ENCODE measurements at places on chromosomes 3 and 15.
A peak's percentile ranks its signal among the peaks of the same experiment; 100 is the strongest.

GRCh38 chr3:102682741-102683140, 247.9 kb downstream of the ZPLD1 start:
- DNase-seq = no peak

DNA sequence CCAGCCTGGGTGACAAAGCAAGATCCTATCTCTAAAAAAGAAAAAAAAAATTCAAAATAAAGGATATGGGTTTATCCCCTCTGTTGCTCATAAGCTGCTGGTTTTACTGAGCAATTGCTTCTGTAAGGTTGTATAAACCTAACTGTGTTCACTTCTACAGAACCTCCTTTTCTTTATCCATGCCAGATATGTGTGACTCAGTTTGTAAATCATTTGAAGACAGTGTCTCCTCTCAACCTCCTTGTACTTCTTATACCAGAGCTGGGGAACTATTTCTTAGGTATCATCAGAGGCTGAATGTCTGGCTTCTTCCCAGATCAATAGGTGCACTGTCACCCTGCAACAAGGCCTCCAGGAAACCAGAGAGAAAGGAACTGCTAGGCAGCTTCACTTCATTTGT, 273.8 kb downstream of the CD47 start:
- no peak for DNase-seq

- DNase-seq = no peak
Measured at GRCh38 chr3:46400000-46400734, 6.7 kb downstream of the CCR5AS start.

GRCh38 chr3:131396170-131396569, 14.6 kb downstream of the NUDT16 start:
- no peak for DNase-seq

GRCh38 chr15:48693484-48693883, 48.0 kb upstream of the FBN1 start:
- DNase-seq = no peak

GRCh38 chr3:179828738-179829137, 175.9 kb downstream of the USP13 start:
- no peak for DNase-seq

DNA sequence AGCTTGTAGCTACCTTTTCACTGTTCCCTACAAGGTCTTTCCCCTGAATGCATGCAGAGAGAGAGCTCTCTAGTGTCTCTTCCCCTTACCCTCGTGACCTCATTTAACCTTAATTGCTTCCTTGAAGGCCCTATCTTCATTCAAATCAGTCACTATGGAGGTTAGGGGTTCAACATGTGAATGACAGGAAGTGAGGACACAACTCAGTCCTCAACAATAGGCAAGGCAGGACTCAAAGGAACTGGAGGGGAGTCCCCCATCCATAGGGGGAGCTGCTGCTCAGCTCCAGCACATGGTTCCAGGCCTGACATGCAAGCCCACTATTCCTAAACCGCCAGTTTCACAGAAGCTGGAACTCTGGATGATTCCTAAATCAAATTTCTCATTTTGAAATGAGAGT, 33.8 kb upstream of the GYG1 start:
- no peak for DNase-seq

DNA sequence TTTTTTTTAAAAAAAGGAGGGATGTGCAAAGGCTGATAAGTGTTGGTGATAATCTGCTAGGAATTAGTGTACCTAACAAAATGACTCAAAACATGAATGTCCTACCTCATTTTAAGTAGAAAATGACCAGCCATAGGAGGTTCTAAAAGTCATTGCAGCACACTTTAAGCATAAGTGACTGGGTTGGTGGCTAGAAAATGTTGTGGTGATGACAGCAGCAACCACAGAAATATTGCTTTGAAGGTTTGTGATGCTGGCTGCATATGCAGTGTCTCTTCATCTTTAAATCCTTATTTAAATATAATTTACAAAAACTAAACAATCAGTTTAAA, 55.2 kb downstream of the CMSS1 start:
- DNase-seq = no peak

GRCh38 chr3:145450018-145450682, 710.8 kb downstream of the PLOD2 start:
- no peak for DNase-seq

DNA sequence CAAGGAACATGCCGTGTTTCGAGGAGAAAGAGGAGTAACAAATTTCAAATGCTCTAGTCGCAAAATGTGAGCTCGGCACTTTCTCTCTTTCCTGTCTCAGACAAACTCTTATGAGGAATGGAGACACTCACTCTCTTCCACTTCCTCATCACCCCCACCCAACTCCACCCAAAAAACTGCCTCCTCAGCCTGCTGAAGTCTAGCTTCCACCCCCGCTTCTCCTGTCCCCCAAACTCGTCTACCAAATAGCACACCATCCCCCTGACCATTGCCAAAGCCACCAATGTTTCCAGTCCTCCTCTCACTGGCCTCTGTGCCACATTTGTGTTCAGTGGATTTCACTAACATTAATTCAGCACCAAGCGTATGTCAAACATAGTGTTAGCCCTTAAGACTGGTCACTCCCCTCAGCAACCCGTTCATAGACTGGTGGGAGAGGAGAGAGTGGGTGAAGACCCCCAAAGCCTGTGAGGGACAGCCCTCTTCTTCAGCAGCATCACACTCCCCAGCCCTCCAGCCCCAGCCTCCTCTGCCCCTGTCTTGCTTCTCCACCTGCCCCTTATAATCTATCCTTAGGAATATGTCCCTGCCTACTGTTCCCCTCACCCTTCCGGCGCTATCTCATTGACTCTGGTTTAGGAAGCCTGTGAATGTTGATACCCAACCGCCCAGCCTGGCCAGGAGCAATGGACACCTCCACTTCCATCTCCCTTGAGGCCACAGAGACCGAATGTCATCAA, 77.3 kb downstream of the FAM174B start:
- DNase-seq = no peak

DNA sequence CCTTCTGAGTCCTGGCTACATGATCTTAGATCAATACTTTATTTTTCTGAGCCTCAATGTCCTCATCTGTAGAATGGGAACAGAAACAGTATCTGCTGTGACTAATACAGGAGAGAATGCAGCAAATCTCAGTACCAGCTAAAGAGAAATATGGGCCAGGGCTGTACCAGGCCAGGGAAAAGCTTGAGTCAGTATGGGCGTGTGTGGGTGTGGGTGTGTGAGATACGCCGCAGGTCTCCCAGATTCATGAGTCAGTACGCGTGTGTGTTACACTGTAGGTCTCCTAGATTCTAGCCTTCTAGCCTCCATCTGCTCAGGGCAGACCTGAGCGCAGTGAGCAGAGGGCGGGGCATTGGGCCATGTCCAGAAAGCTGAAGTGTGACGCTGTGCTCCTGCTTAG, 15.2 kb downstream of the GNAI2 start:
- peak; percentile 97 for DNase-seq

GRCh38 chr3:6504347-6504746, 356.6 kb upstream of the GRM7 start:
- DNase-seq = no peak

- DNase-seq = no peak
Measured at GRCh38 chr3:78338405-78338804, 1298.5 kb downstream of the ROBO2 start.

DNA sequence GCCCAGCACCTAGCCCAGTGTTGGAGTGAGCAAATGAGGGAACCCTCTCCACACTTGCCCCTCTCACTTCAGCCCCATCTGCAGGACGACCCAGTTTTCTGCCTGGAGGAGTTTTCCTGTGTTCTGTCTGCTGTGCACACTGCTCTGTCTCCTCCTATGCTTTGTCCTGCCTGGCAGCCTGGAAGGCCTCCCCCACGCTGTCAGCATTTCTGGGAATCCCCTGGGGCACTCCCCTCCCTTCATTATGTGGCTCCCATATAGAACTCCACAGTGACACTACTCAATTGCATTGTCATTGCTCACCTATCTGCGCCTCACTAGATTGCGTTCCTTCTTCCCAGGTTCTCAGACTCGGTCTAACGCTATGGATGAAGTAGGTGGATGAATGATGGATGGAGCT, 13.9 kb downstream of the CLSTN2 start:
- DNase-seq = no peak

Data from keratinocyte (primary cell).